CD4-positive, alpha-beta memory T cell (primary cell): ENCODE measurements at places on chromosomes 12 and 14. TPM values are rescaled to one million over a fixed set of nuclear protein-coding genes. Genes with fewer than 3 reads are reported as not detected.
A peak's percentile ranks its signal among the peaks of the same experiment; 100 is the strongest.

Gene BMP4
- 2.8 TPM for total RNA-seq

Gene PTGDR
- total RNA-seq, result 2.1 TPM

Gene PLEKHD1
- total RNA-seq, result 0.30 TPM

Gene GPR84
- total RNA-seq, result not detected

Gene GLIPR1L1
- not detected for total RNA-seq

Gene ZDHHC22
- total RNA-seq, result not detected

Gene NPAS3
- total RNA-seq, result not detected

Gene CFL2
- total RNA-seq, result 12.3 TPM

Gene TTC6
- not detected for total RNA-seq

Gene CNIH1
- 46.9 TPM for total RNA-seq

Gene RNASE1
- total RNA-seq, result 4.9 TPM

Gene ADAM20
- total RNA-seq, result 1.6 TPM

DNA sequence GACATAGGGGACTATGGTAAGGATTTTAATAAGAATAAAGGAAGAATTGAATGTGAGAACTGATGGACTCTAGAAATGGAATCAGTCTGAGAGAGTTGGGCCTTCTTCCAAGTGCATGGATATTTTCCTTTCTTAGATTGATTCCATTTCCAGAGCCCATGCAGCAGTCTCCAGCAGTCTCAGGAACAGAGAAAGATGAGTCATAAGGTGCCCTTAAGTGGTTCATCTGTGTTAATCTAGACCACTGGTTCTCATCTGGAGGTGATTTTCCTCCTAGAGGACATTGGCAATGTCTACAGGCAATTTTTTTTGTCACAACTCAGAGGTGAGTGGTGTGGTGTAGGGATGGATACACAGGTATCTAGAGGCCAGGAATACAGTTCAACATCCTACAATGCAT is 25.9 kb downstream of the TRIM9 start:
- no peaks in the 10 kb centered on the region for H3K4me1 ChIP-seq
- H3K27ac ChIP-seq, result no peak overlapping the region
- no peaks in the 10 kb centered on the region for H3K36me3 ChIP-seq
- H3K4me3 ChIP-seq, result no peak overlapping the region

GRCh38 chr12:15044471-15044870 is 71.6 kb downstream of the PDE6H start:
- H3K27ac ChIP-seq, result no peak overlapping the region
- H3K4me3 ChIP-seq, result no peak overlapping the region
- no peaks in the 10 kb centered on the region for H3K36me3 ChIP-seq
- H3K4me1 ChIP-seq, result no peaks in the 10 kb centered on the region

GRCh38 chr12:118514297-118514696 is 137.9 kb downstream of the SUDS3 start:
- H3K27ac ChIP-seq, result no peak overlapping the region
- H3K36me3 ChIP-seq, result no peaks in the 10 kb centered on the region
- H3K4me1 ChIP-seq, result no peaks in the 10 kb centered on the region
- H3K4me3 ChIP-seq, result no peak overlapping the region

DNA sequence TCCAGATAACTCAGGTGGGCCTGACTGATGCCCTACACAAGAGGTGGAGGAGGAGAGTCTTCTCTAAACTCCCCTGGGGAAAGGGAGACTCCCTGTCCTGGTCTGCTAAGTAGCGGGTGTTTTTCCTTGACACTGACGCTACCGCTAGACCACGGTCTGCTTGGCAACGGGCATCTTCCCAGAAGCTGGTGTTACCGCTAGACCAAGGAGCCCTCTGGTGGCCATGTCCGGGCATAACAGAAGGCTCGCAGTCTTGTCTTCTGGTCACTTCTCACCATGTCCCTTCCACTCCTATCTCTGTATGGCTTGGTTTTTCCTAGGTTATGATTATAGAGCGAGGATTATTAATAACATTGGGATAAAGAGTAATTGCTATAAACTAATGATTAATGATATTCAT is 965.5 kb downstream of the TMEM121 start:
- no peaks in the 10 kb centered on the region for H3K4me1 ChIP-seq
- no peaks in the 10 kb centered on the region for H3K36me3 ChIP-seq
- no peak overlapping the region for H3K4me3 ChIP-seq
- no peak overlapping the region for H3K27ac ChIP-seq
- H3K27me3 ChIP-seq, result no peaks in the 10 kb centered on the region
- DNase-seq, result no peak

DNA sequence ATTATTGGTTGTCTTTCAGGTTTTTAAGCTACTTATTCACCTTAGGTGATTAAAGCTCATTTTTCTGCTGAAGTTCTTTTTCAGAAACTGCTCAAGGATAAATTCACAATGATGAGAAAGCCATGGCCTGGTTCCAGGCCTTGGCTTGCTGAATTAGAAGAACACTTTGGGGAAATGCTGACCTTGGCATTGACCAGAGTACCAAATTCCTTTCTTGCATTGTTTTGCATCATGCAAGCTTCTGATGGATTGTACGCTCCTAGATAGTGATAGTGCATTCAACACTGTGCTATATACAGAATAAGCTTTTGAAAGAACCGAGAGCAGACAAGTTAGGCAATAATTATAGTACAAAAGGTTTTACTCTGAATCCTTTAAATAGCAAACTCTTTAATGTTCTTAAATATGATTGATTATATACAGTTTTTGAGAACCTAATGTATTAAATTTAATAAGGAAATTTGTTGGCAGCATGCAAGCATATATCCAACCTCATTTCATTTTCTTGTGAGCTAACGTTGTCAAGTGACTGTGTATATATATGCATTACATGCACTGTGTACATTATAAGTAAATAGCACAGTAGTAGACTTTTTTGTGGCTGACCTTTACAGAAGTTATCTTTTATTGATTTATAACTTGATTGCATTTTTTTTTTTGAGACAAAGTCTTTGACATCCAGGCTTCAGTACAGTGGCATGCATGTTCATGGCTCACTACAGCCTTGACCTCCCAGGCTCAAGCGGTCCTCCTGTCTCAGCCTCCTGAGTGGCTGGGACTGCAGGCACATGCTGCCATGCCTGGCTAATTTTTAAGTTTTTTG is 99.2 kb downstream of the DIP2B start:
- peaks cover 3% of the 10 kb centered on the region for H3K4me1 ChIP-seq
- no peaks in the 10 kb centered on the region for H3K27me3 ChIP-seq
- H3K27ac ChIP-seq, result no peak overlapping the region
- no peaks in the 10 kb centered on the region for H3K36me3 ChIP-seq
- DNase-seq, result no peak
- H3K4me3 ChIP-seq, result no peak overlapping the region

DNA sequence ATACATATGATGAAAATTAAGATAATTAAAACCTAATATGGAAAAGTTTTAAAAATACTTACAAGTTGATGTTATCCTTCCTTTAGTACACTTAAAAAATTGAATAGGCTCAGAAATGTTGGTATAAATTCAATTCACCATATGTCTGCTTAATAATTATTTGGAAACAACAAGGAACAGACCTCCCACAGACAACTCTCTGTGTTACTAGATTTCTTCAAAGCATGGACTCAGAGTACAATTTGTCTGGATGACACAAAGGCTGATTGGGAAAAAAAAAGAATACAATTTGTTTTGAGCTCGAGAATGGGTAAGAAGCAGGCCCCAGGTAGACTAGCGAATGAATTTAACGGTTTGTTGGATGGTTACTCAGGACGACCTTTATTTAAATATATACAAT is 48.9 kb upstream of the BTG1 start:
- H3K27me3 ChIP-seq, result no peaks in the 10 kb centered on the region
- H3K4me1 ChIP-seq, result no peaks in the 10 kb centered on the region
- no peaks in the 10 kb centered on the region for H3K36me3 ChIP-seq
- H3K27ac ChIP-seq, result no peak overlapping the region
- no peak overlapping the region for H3K4me3 ChIP-seq

- DNase-seq, result no peak
- H3K27ac ChIP-seq, result no peak overlapping the region
- H3K27me3 ChIP-seq, result no peaks in the 10 kb centered on the region
These were observed 259.6 kb downstream of the BTG1 start for GRCh38 chr12:91885851-91886731.

- no peak overlapping the region for H3K4me3 ChIP-seq
- no peaks in the 10 kb centered on the region for H3K36me3 ChIP-seq
These were observed 193.2 kb upstream of the FRMD6 start for GRCh38 chr14:51458563-51458955.

GRCh38 chr14:81301371-81301770 is 80.6 kb upstream of the GTF2A1 start:
- no peaks in the 10 kb centered on the region for H3K36me3 ChIP-seq
- DNase-seq, result no peak
- no peak overlapping the region for H3K4me3 ChIP-seq
- H3K27me3 ChIP-seq, result no peaks in the 10 kb centered on the region
- H3K27ac ChIP-seq, result no peak overlapping the region

- no peak overlapping the region for H3K27ac ChIP-seq
- no peaks in the 10 kb centered on the region for H3K36me3 ChIP-seq
These were observed 369.7 kb upstream of the SYT1 start for GRCh38 chr12:78494911-78495310.

- peak; percentile 46 for DNase-seq
- H3K27ac ChIP-seq, result peak overlapping the region; percentile 77
- peak overlapping the region; percentile 97 for H3K4me3 ChIP-seq
- H3K27me3 ChIP-seq, result no peaks in the 10 kb centered on the region
- H3K4me1 ChIP-seq, result peaks cover 66% of the 10 kb centered on the region
These were observed 682 bp downstream of the CREBL2 start for GRCh38 chr12:12612358-12612757.

DNA sequence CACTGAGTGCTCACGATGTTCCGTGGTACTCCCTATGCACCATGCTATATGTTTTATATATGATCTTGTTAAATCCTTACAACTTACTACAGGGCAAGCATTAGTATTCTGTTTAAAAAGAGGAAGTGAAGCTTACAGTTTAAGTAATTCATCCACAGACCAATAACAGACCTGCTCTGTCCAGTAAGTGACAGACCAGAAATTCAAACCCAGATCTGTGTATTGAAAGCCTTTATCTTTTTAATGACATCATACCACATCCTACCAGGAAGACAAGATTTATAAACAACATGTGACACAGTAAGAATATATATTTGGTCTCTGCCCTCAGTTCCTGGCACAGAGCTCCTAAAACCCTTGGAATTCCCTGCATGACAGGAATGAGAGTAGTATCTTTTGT is 206.5 kb downstream of the STXBP6 start:
- DNase-seq, result no peak
- H3K27me3 ChIP-seq, result peaks cover 5% of the 10 kb centered on the region
- H3K4me3 ChIP-seq, result no peak overlapping the region

GRCh38 chr12:58296863-58297262 is 355.5 kb downstream of the ATP23 start:
- no peak overlapping the region for H3K27ac ChIP-seq
- no peak overlapping the region for H3K4me3 ChIP-seq

- H3K27ac ChIP-seq, result no peak overlapping the region
- no peak for DNase-seq
- H3K36me3 ChIP-seq, result no peaks in the 10 kb centered on the region
- no peaks in the 10 kb centered on the region for H3K27me3 ChIP-seq
- H3K4me1 ChIP-seq, result no peaks in the 10 kb centered on the region
These were observed 352.6 kb downstream of the RAD51B start for GRCh38 chr14:68172216-68172615.

- no peak for DNase-seq
- no peaks in the 10 kb centered on the region for H3K36me3 ChIP-seq
These were observed 216.1 kb downstream of the TMEM121 start for GRCh38 chr14:105742531-105742848.

GRCh38 chr14:100293497-100294212 is 12.6 kb downstream of the SLC25A29 start:
- DNase-seq, result no peak
- no peaks in the 10 kb centered on the region for H3K36me3 ChIP-seq
- H3K4me3 ChIP-seq, result no peak overlapping the region
- no peaks in the 10 kb centered on the region for H3K4me1 ChIP-seq
- no peak overlapping the region for H3K27ac ChIP-seq
- H3K27me3 ChIP-seq, result no peaks in the 10 kb centered on the region

DNA sequence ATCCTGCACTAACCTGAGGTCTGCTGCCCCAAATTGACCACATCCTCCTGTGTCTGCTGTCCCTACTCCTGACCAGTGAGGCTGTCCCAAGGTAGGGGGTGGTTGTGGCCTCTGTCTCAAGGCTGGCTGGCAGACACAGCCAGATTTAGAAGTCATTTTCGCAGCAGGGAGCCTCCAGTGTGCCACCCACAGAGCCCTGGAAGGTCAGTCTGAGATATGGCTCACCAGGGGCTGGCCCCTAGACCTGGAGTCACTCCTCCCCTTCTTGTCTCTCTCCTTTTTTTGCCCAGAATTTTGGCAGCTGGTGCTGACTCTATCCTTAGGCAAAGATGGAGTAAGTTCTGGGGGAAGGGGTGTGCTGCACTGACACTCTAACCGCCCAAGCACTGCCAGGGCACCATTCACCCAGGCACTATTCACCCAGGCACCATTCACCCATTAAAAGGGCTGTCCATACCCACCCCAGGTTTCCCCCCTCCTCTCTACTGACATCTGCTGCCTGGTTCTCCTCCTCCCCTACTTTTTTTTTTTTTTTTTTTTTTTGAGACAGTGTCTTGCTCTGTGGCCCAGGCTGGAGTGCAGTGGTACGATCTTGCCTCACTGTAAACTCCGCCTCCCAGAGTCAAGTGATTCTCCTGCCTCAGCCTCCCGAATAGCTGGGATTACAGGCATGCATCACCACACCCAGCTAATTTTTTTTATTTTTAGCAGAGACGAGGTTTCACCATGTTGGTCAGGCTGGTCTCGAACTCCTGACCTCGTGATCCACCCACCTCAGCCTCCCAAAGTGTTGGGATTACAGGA is 7.7 kb downstream of the DDN start:
- no peaks in the 10 kb centered on the region for H3K36me3 ChIP-seq
- no peak for DNase-seq
- H3K4me3 ChIP-seq, result no peak overlapping the region
- H3K27me3 ChIP-seq, result peaks cover 12% of the 10 kb centered on the region
- H3K4me1 ChIP-seq, result peaks cover 14% of the 10 kb centered on the region

- DNase-seq, result no peak
- H3K27ac ChIP-seq, result no peak overlapping the region
These were observed 252.1 kb upstream of the NAV3 start for GRCh38 chr12:77578466-77579220.
